ENCODE measurements at places on chromosomes 1 and 21.

GRCh38 chr1:87334351-87335174 is 5.9 kb downstream of the LMO4 start:
- peak; percentile 50 for DNase-seq

DNA sequence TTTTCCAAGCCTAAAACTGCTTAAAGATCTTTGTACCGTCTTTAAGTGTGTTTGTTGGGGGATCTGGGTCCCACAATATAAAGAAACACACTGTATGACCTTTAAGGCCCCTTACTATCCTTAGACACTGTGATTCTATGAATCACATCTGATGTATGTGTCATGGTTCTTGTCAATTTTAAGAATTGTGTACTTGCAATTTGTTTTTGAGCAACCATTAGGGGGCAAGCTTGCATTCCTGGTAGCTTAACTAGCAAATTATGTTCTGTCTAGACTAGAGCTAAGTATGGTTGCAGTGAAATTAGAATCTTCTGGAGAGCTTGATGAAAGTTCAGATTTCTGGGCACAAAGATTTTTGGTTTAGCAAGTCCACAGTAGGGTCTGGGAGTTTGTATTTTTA is 219.5 kb downstream of the TPR start:
- peak; percentile 45 for DNase-seq

DNA sequence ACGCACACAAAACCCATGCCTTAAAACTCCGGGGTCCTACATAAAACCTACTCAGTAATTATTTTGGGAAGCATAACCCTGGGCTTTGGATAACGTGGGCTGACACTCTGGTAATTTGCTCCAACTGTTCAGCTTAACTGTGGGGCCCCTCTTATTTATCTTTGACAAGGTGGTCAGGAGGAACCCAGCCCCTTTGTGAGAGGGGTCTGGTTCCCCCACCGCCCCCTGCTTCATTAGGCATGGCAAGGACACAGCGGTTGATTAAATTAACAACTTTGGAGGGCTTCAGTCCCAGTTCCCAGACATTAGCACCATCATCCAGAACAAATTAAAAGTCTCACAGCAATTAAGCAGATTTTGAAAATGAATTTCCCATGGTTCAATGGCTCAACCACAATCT is 14.7 kb downstream of the WLS start:
- no peak for DNase-seq

GRCh38 chr1:30526652-30527345 is 196.6 kb downstream of the MATN1 start:
- no peak for DNase-seq

GRCh38 chr1:41239988-41240610 is 2.0 kb downstream of the SCMH1 start:
- peak; percentile 61 for DNase-seq

- DNase-seq, result no peak
Observed at GRCh38 chr21:38438462-38438893, 59.8 kb downstream of the ERG start.

DNA sequence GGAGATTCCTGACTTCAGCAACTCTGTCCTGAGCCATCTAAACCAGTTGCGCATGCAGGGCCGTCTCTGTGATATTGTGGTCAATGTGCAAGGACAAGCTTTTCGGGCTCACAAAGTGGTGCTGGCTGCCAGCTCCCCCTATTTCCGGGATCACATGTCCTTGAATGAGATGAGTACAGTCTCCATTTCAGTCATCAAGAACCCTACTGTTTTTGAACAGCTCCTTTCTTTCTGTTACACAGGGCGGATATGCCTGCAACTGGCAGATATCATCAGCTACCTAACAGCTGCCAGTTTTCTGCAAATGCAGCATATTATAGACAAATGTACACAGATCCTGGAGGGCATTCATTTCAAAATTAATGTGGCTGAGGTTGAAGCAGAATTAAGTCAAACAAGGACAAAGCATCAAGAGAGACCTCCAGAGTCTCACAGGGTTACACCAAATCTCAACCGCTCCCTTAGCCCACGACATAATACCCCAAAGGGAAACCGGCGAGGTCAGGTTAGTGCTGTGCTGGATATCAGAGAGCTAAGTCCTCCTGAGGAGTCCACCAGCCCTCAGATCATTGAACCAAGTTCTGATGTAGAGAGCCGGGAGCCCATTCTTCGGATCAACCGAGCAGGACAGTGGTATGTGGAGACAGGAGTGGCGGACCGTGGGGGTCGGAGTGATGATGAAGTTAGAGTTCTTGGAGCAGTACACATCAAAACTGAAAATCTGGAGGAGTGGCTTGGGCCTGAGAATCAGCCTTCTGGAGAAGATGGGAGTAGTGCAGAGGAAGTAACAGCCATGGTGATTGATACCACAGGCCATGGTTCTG is 2.3 kb downstream of the ZBTB37 start:
- peak; percentile 91 for DNase-seq

- no peak for DNase-seq
Observed at GRCh38 chr1:111183308-111184069, 17.0 kb downstream of the DENND2D start.

DNA sequence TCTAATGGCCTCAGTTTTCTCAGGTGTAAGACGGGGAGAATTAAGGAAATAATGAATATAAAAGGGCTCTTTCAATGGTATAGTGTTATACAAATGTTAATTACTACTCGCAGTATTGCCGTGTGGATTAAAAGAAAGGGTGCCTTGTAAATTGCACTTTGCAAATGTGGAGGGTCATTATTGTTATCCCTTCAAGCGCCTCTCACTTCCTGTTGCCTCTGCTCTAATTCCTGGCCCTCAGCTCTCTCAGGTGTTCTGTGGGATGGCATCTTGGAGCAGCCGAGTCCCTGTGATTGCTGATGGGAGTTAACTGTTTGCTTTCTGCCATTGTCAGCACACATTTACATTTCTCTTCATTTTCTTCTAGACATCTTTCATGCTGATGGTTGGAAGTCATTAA is 7.1 kb upstream of the S100A11 start:
- DNase-seq, result no peak

GRCh38 chr1:77834771-77835334 is 53.6 kb upstream of the NEXN start:
- no peak for DNase-seq

DNA sequence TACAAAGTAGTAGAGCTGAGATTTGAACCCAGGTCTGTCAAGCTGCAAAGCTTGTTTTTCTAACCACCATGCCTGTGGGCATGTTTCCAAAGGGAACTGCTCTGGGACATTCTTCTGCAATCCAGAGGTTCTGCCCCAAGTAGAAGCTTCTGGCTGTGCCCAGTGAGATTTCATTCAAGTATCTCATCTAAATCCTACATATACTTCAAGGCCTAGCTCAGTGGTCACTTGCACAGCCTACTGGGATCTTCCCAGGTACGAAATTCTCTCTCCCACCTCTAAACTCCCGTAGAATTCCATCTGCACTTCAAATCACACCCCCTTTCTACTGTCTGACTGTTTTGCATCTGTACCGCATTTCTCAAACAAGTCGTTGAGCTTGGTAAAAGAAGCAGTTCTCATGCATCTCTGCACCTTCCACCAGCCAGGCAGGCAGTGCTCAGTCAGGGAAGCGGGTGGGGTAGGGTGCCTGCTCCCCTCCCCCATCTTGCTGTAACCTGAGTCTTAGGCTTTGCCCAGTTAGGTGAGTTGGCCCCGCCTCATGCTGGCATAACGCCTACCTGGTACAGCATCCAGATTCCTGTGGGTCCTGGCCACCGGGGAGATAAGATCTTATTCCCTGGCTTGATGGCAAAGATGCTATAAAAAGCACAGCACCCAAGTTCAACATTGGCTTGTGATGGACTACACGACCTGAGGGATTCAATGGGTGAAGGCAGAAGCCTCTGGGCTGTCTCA is 13.5 kb downstream of the SLC9A1 start:
- no peak for DNase-seq

DNA sequence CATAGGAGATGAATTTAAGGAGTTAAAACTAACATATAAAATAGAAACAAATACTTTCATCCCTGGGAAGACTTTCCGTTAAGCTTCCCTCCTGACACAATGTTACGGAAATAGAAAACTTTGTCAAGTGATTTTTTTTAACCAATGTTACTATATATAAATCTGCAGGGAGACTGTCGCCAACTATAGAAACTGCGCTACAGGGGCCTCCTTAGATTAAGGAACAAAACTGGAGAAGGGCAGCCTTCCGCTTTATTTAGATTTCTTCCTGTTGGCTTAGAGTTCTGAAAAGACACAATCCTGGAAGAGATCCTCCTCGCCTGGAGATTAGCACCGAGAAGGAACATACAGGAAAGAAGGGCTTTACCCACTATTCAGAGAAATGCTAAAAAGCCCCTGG is 1.5 kb downstream of the MGST3 start:
- no peak for DNase-seq

DNA sequence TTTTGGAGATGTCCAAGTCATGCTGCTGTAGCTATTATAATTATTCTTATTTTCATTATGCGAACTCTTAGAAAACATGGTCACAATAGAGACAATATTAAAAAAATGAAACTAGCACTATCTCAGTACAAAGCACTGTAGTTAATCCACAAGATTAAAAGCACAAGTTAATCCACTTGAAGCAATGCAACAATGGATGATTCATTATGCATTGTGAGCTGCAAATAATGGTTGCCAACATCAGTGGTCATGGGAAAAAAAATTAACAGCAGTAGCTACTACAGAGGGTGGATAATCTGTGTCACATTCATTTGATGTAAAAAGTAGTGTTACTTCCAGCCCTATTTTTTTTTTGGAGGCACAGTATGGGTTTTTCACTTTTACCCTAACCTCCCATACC is 56.7 kb downstream of the DPT start:
- DNase-seq, result no peak

DNA sequence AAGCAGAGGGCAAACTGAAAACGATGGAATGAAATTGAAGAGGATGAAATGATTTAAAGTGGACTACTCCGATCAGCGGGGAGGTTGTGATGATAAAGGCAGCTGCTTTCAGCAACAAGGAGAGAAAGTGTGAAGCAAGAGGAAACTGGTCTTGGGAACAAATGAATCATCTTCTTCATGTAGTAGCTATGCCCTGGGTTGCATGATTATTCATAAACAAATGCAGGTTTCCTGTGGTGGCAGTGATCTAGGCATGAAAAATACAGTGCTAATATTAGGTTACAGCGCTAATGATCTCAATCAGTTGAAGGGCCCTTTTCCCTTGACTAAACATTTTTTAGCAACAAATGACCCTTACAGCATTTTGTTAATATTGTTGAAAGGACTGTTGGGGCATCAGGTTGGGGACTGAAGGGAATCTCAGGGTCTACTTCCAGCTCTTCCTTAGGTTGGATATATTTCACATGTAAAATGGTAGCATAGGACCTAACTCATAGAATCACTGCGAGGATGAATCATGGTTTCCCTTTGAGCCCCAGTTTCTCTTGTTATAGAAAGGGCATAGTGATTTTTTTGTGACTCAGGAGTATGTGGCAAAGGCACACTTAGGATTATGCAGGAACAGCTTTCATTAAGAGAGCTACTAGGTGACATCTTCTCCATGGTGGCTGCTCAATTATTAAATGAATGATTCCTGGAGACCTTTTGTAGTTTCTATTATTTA is 1.9 kb upstream of the ZFYVE9 start:
- peak; percentile 88 for DNase-seq

DNA sequence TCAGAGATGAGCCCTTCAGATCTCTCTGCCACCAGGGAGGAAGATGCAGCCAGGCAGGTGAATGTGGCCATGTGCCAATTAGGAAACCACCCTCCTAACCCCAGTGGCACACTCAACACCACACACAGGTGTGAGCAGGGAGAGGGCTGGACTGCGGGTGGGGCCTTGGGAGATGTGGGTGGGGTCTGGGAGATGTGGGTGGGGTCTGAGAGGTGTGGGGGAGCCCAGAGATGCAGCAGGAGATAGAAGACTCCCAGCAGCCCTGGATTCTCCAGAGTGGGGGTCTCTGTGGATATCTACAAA is 43.2 kb upstream of the COL6A1 start:
- no peak for DNase-seq

DNA sequence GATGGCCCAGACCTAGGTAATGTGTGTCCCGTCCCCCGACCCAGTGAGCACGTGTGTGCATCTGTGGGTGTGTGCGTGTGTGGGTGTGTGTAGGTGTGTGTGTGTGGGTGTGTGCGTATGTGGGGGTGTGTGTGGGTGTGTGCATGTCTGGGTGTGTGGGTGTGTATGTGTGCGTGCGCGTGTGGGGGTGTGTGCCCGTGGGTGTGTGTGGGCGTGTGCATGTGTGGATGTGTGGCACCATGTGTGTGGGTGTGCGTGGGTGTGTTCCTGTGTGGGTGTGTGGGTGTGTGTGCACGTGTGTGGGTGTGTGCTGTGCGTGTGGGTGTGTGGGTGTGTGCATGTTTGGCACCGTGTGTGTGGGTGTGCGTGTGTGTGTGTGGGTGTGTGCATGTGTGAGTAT is 309.5 kb downstream of the KIF26B start:
- DNase-seq, result no peak

DNA sequence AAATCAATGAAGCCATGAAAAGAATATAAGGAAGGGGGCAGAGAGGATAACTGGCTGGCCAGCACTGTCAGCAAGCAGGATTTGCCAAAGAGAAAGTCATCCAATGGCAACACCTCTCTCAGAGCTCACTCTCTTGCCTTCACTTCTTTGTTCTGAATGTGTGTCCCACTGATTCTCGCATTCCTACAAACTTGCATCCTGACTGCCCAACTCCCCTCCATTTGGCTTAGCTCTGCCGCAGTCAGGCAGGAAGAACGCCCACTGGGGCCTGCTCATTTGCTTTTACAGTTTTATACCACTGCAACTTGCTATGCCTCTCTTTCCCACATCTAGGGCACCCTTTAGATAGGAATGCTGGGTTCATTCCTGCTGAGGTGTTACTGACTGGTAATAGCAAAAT is 364.2 kb upstream of the ST6GALNAC5 start:
- no peak for DNase-seq

- DNase-seq, result peak; percentile 79
Observed at GRCh38 chr1:89945852-89946476, 48.9 kb upstream of the ZNF326 start.

- DNase-seq, result no peak
Observed at GRCh38 chr1:70641868-70642267, 230.8 kb downstream of the CTH start.

- peak; percentile 32 for DNase-seq
Observed at GRCh38 chr1:115669002-115669673, 27.4 kb downstream of the VANGL1 start.

- no peak for DNase-seq
Observed at GRCh38 chr1:162204129-162204822, 134.8 kb downstream of the NOS1AP start.

DNA sequence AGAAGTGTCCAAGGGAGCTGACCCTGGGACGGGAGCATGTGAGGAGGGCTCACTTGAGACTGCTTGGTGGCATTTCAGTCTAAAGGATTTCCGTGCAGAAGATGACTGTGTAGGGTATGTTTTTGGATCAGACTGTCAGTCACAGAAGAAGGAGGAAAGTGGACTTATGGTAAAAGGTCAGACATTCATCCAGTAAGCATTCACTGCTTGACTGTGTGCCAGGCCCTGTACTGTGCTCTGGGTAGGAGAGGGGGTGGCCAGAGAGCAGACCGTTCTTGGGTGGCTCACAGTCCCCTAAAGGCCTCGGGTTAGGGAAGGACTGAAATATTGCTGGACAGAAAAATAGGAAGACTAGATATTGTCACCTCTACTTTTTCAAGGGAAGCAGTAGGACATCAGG is 2.1 kb upstream of the SERINC2 start:
- no peak for DNase-seq

GRCh38 chr1:157181258-157181657 is 43.1 kb upstream of the ETV3 start:
- no peak for DNase-seq

Measured in activated CD4-positive, alpha-beta T cell treated with anti-CD3 and anti-CD28 coated beads, Interleukin-10, Interleukin-2, amounts not matched to agents 100 ng/mL and 50 ng/mL, durations not matched to agents 16 hours and 8 hours (primary cell).